ENCODE measurements at places on chromosomes 7 and 10. TPM values are rescaled to one million over a fixed set of nuclear protein-coding genes. Genes with fewer than 3 reads are reported as not detected.

CNTNAP2 gene
- not detected for total RNA-seq

GRCh38 chr10:30068492-30069223 lies 9.3 kb upstream of the JCAD start:
- no peak for DNase-seq

- no peak for DNase-seq
Measured at GRCh38 chr7:6393667-6394056, 54.1 kb downstream of the DAGLB start.

- DNase-seq: no peak
Measured at GRCh38 chr10:14004536-14004935, 326.2 kb downstream of the FRMD4A start.
